Left ventricle myocardium superior (tissue), 1 donor: ENCODE measurements at places on chromosomes 3 and 15. TPM values are rescaled to one million over a fixed set of nuclear protein-coding genes. Genes with fewer than 3 reads are reported as not detected.

Gene EPHA6
- 0.52 TPM for total RNA-seq

Gene XCR1
- total RNA-seq = not detected

Gene FBXL22
- 42.4 TPM for total RNA-seq

Gene SSUH2
- total RNA-seq = 0.57 TPM

Gene IFT80
- 9.8 TPM for total RNA-seq
